ENCODE measurements at places on chromosomes 7 and 10.
A peak's percentile ranks its signal among the peaks of the same experiment; 100 is the strongest.

- no peak for DNase-seq
These were observed 1194.7 kb downstream of the CNTNAP2 start for GRCh38 chr7:147311336-147311735.

DNA sequence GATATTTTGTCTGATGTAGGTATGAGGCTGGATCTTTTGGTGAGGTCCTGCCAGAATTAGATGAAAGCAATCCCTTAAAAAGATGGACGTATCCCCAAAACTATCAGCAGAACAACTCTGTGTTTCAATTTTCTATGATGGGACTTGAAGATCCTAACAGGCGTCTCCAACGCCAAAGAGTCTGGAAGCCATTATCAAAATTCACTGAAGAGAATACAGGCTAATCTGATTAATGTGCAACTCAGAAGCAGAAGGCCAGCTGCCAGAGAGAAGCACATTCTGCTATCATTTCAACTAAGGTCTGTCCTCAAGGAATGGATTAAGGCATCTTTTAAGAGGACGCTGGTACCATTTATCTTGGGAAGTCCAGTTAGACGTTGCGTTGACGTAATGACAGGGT lies 119.7 kb downstream of the FGFR2 start:
- no peak for DNase-seq

DNA sequence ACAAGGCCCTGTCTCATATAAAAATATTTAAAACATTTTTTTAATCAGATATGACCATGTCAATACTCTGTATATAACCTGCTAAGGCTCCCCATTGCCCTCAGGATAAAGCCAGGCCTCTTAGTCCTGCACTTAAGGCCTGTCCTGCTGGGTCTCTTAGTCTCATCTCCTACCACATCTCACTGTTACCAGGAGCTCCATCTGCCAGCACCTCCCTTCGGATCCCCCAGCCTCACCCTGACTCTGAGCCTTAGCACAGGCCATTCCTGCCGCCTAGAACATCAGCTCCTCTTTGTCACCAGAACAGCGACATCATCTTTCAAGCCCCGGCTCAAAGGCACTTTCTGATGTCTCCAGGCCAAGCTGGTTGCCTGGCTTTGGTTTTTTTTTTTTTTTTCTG lies 25.7 kb upstream of the GTF2IRD1 start:
- no peak for DNase-seq

DNA sequence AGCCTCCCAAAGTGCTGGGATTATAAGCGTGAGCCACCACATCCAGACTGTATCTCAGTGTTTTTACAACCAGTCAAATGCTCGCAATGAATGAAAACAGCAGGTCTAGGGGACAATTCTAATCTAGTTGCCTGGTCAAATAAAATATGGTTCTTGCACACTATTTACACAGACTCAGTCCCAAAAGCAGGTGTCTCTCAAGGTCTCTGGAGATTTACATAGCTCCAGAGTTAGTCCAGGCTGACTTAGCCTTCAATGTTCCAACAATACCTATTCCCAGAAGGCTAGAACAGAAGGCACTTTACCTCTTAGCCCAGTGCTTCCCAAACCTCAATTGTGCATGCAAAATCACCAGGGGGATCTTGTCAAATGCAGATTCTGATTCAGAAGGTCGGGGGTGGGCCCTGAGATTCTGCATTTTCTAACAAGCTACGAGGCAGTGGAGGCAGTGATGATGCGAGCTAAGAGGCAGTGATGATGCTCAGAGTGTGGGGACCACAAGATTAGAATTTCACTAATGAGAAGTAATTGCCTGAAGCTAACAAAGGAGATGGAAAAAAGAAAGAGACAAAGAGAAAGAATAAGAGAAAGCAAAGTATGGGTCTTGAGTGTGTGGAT lies 6.4 kb downstream of the KIAA1549 start:
- DNase-seq = no peak

DNA sequence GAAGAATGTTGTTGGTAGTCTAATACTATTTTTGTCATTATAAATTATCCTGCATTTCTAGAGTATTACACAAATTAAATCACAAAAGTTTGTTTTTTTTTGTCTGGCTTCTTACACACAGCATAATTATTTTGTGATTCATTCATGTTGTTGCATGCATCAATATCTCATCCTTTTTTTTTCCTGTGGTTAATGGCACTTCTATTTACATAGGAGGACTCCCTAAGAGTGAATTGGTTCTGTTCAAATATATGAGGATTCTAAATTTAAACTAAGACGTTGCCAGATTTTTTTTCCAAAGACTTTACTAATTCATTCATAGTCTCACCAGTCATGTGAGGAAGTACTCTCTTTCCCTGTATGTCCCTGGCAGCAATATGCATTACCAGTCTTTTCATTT lies 303.3 kb downstream of the GPR37 start:
- DNase-seq = no peak

DNA sequence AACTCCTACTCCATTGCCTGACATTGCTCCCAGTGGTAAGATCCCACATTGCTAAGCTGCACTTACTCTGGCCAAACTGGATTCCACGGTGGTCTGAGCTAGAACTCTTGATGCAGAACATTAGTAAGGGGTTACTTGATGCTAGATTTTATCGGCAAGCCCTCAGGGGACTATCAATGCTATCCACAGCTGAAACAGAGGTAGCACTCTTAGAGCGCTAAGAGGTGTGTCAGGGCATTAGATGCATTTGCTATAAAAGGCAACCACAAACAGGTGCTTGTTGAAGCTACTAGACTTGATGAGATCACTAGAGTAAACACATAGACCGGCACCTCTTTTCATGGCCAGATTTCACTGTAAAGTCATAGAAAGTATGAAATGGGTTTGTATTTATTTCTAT lies 116.3 kb downstream of the MDFIC start:
- no peak for DNase-seq

- no peak for DNase-seq
These were observed 8.3 kb downstream of the ATOH7 start for GRCh38 chr10:68223535-68224165.

- DNase-seq = peak; percentile 61
These were observed 26.7 kb downstream of the CREB3L2 start for GRCh38 chr7:137975221-137975620.

DNA sequence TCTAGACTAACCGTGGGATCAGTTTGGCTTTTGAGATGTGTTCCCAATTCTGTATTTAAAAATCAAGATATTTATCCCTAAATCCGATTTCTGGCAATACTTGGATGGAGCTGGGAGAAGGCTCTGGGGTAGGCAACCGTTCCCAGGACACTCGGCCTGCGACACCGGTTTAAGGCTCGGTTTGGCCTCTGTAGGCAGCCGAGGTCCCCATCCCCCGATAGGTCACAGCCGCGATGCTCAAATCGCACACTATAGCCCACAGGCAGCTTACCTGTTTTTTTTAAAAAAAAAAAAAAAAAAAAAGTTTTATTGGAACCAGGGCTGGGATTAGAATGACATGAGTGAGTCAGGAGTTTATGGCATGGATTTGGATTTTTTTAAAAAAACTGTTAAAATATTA lies 729 bp upstream of the TAF3 start:
- no peak for DNase-seq

- DNase-seq = no peak
These were observed 19.3 kb upstream of the SPAM1 start for GRCh38 chr7:123905714-123906113.

DNA sequence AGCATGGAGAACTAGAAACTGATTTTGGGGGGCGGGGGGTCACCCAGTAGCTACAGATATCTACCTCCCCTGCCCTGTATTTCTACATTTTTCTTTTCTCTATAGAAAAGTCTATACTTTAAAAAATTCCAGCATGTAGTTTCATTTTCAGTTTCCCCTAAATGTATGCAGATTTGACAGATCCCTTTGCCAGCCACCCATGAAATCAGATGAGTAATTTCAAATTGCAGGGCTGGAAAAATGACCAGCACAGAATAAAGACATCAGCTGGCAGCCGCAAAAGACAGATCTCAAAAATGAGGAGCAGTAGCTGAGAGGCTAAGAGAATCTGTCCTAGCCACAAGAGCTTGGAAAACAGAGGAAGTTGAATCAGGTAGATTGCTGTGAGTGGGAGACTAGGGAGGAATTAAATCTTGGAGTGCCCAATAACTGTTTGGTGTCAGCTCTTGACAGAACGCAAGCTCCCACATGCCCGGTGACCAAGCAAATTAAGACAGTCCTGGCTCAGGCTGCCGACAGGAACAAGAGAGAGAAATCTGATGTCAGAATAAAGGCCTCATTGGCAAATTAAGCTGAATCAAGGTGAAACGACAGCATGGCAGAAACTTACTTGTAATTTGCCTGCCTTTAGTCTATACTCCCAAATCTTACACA lies 24.5 kb downstream of the ADRB1 start:
- DNase-seq = no peak

DNA sequence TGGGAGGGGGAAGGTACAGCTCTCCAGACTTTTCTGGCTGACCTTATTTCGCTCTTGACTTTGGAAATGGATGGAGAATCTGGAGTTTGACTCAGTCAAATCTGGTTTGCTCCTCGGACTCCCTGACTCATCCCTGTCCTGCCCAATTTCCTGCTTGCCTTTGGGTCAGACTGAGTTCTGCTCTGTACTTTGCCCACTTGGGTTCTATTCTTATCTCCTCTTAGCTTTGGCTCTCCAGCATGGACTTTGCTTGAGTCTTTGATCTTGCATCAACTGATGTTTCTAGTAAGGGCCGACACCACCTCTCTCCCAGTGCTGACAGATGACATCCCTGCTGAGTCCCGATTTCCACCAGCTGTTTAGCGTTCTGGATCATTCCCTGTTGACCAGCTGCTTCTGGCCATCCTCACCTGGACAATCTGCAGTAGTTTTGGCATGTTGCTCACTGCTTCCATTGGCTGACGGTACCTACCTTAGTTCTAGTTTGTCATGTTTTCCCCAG lies 335.3 kb downstream of the SUGCT start:
- no peak for DNase-seq

DNA sequence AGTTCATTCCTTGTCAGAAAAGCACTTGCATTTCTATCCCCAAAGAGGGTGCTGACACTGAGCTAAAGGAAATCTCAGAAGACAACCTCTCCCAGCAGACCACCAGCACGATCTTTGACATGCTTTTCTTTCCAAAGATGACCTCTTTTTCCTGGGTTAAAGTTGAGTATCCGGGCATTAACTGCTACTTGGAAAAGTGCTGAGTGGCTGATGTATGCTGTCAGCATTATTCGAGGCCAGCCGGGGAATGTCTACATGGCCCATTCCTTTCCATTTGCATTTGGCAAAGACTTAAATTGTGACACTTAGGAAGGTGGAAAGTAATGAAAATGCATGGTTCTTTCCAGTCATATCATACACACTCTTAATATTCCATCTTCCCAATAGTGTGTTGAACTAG lies 90.6 kb upstream of the SKAP2 start:
- DNase-seq = no peak

- DNase-seq = no peak
These were observed 2.4 kb downstream of the PSMC2 start for GRCh38 chr7:103349805-103350204.

- no peak for DNase-seq
These were observed 222.9 kb upstream of the SH2B2 start for GRCh38 chr7:102063690-102064180.

- no peak for DNase-seq
These were observed 175.0 kb upstream of the PITRM1 start for GRCh38 chr10:3347413-3348182.

- DNase-seq = no peak
These were observed 838.2 kb upstream of the POM121L12 start for GRCh38 chr7:52197221-52197620.

DNA sequence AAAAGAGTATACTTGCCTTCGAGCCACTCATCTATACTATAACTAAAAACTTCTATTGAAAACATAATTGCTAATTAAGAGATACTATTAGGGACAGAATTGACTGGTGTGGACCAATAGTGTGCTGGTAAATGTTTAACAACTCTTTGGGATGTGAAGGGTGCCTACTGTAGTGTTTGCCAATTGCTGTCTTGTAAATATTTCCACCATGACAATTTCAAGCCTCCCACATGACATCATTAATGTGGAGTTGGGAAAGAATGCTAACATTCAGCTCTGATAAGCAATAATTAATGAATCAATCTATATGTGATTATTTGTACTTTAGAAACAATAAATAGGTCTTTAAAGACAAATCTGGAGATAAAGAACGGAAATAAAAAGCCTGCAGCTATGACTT lies 136.8 kb downstream of the DGKB start:
- DNase-seq = no peak

DNA sequence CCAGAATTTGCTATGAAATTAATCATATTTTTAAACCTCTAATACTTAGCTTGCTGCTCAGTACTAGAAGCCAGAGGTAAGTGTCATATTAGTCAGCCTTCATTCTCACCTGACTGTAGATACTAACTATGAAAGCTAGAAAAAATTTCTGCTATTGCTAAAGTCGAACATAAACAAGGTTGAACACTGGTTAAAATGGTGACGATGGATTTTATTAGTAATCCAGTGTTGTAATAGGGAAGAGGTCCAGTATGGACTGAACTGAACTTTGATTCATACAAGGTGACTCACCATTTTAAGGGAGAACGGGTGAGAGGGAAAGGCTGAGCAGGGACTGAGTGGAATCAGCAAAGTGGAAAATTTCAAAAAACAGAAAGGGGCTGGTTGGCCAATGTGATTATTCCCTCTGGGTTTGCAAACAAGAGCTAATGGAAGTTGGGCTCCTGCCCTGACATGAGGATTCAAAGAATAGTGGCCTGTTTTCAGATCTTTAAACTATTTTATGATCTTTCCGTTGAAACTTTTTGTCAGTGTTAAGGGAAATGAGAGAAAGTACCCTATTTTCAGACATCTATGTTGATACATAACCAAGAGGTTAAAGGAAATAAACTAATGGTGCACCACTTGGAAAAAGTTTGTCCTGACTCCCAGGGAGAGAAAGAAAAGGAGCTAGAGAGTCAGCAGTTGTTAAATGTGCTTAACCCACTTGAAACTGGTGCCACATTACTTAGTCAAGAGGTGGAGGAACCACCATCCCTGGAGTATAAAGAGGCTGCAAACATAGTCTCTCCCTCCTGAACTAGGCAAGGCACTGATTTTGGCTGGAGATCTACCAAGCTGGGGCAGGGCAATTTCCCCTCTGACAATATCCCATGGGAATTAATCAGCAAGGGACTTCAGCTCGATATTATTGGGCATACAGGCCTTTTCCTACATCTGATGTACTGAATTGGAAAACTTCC lies 15.3 kb upstream of the AKR1C1 start:
- no peak for DNase-seq

DNA sequence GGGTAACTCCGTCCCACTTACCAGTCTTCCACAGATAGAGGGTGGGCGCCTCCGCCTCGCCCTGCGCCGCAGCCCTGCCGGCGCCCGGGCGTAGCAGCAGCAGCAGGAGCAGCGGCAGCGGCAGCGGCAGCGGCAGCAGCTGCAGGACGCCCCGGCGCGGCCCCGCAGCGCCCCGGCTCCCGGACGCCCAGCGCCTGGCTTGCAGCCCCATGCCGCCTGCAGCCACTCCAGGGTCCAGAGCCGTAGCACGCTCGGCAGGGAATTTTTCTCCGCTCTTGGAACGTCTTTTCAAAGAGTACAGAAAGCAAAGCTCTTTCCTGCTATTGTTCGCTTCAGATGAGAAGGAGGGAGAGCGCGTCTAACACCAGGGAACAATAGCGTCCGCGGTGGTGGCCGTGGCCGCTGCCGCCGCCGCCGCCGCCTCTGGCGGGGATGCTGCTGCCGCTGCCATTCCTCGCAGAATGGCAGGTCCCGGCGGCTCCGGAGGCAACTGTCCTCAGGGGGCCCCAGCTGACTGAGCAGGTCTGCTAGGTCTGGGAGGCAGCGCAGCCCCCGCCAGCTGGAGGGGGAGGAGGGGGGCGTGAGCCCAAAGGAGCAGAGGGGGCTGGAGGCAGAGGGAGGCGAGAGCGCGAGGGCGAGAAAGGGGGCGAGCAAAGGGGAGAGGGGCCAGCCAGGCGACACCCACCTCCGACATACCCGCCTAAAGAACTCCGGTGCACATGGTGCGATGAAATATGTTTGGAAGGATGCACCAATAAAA lies at the start of gene THSD7A:
THSD7A (minus strand) TSS at position 463 of the 760 bp plus-strand sequence; CDS start at position 211, 252 bp downstream.
- DNase-seq = peak; percentile 37

Data from GM13976 (cell line).